ENCODE measurements at places on chromosomes 11 and 22.

DNA sequence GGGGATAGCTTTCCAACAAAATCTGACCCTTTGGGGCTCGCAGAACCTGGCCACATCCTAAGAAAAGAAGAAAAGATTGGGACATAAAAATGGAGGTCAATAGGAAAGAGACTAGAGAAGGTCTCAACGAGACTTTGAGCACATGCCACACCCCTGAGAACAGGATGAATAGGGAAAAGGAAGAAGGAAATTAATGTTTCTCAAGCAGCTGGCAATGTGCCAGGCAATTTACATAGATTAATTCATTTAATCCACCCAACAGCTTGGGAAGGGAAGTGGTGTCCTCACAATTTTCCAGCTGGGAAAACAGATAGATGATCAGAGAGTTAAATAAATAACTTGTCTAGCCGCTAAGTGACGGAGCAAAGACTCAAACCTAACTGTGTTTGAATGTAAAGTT, 50.7 kb downstream of the PAMR1 start:
- DNase-seq = no peak

- no peak for DNase-seq
Observed at GRCh38 chr11:120392314-120392713, 56.1 kb downstream of the ARHGEF12 start.

GRCh38 chr22:48826546-48826945, 1001.1 kb downstream of the BRD1 start:
- DNase-seq = no peak

GRCh38 chr22:38239101-38239761, 33.6 kb downstream of the TMEM184B start:
- no peak for DNase-seq

DNA sequence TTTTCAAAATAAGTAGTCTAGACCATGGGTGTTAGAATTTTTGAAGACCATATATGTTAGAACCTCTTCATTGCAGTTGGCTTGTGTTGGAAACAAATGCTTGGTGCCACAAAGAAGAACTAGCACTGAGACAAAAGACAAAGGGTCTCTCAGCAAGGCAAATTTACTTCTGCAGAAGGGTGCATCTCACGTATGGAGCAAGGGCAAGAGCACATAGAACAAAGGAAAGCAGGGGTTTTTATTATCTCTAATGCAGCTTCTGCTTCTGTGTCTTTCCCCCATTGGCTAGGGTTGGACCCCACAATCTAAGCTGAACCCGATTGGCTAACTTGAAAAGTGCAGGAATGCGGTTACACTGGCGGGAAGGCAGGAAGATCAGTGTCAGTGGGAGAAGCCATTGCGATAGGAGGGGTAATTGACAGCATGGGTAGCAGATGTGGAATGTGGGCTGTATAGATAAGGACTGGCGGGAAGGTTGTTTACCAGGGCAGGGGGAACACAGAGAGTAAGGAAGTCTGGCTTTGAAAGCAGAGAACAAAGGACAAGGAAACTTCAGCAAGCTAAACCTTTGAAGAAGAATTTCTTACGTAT, 9.2 kb upstream of the RBMXL2 start:
- DNase-seq = no peak

GRCh38 chr11:110345743-110346142, 49.3 kb upstream of the RDX start:
- no peak for DNase-seq

GRCh38 chr11:121132211-121132976, 31.4 kb downstream of the TECTA start:
- no peak for DNase-seq

GRCh38 chr11:82195283-82195682, 538.4 kb downstream of the FAM181B start:
- DNase-seq = no peak

GRCh38 chr11:126140926-126141280, 70.5 kb downstream of the RPUSD4 start:
- peak; percentile 26 for DNase-seq

DNA sequence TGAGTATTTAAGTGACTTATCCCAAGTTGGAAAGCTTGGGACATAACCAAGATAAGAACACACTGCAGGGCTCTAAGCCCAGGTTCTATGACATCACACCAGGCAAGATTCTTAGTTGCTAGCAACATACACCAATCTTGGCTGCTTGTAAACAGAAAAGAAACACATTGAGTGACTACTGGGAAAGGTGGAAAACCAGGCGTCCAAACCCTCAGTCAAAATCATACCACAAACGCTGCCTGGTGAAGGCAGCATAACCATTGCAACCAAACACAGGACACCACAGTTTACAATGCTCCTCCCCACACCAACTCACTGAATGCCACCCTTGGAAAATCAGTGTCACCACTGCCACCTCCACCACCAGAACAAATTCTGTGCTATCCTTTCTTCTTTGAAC, 379.9 kb downstream of the TTC28 start:
- DNase-seq = no peak

DNA sequence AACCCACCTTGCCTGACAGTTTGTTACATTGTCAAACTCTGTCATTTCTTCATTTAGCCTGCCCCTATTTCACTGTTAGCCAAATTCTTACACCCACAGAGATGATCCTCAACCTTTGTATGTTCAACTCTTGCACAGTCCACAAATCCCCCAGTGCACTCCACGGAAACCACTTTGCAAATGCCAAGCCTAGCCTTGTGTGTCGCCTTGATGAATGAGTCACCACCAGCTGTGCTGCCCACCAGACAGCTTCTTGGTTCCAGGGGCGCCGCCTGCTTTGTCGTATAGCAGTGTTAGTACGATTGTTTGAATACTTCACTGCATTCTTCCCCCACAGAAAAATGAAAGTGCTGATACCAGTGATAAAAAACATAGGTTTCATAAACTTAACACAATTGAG, 686.3 kb downstream of the NTM start:
- no peak for DNase-seq

GRCh38 chr22:24455039-24455438, 27.6 kb downstream of the ADORA2A start:
- no peak for DNase-seq

GRCh38 chr11:7520981-7521487, 7.2 kb downstream of the PPFIBP2 start:
- no peak for DNase-seq

DNA sequence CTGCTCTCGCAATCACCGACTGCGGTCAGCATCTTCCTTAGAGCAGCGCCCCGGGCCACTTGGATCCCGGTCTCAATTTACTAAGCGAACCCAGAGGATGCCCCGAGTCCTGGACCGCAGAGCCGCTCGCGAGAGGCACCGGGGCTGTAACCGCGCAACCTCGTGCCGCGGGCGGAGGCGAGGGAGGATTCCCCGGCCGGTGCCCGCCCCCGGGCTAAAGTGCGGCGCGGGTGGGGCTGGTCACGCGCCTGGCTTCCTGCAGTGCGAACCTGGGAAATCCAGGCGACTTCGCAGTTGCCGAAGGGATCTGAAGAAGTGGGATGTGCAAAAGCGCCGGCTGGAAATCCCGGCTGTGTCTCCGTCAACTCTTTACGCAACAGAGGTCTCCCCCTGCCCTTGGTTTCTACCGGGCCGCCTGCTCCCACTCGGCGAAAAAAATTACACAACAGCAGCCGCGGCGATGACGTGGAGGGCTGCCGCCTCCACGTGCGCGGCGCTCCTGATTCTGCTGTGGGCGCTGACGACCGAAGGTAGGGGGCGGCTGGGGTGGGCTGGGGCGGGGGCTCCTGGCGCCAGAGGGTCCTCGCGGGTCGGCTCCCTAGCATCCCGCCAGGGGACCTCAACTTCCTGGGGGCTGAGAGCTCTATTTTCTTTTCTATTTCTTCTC, at the start of gene NCR3LG1:
TSS of gene NCR3LG1 (plus strand) at position 291 of the 667 bp plus-strand sequence. CDS start at position 461, 170 bp downstream.
- peak; percentile 43 for DNase-seq

DNA sequence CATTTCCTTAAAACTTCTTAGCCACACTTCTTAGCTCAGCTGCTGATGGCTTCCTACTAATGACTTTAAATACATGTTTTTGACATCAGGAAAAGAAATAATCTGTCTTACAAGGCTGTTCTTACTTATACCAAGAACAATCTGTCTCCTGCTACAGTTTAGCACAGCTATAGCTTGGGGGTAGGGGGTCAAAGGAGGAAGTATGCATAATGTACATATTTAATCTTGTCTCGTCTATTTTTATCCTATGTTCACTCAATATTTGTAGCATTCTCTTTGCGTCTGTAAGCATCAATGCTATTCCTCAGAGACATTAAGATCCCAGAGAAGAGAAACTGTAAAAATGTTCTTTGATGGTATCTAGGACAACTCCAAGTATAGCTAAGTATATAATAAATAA, 96.0 kb downstream of the KIRREL3 start:
- DNase-seq = no peak

DNA sequence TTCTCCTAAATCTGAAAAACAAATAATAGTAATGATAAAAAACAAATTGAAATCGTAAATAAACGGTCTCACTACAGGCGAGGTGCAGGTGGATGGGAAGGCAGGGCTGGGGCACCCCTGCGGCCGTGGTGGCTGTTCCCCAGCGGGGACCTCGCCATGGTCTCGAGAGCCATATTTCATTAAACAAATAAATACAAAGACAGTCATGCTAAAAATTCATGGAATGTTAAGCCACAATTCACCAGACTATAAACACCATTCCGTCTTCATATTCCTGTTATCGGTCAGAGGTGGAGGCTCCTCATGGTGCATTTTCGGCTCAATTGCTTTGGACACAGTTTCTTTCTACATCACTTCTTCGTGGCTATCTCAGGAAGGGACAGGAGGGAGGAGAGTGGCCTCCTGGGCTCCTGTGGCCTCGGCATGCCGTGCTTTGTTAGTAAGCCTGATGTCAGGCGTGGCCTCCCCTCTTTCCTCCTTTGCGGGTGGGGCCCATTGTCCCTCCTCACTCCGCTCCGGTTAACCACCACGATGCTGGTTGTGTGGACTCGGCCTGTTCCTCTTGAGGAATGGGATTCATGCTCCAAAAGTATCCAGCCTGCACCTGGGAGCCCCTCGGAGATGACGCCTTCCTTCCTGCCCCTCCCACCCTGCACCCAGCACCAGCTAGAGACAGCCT, 16.1 kb upstream of the BRSK2 start:
- no peak for DNase-seq

DNA sequence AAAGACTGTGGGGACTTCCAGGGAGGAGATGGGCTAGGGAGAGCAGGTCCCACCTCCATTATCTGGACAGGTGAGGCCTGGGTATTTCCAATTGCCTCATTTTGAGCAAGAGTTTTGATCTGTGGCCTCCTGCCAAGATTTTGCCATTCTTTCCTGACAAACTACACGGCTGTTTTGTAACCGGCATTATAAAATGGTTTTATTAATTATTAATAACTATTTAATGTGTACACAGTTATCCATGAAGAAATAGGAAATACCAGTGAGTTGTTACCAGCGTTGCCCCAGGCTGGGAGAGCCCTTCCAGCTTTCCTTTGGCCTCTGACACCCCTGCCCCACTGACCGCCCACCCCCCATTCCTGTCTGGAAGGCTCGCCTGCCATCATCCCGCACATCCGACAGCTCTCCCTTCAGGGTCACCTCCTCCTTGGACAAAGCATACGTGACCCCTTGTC, 14.9 kb upstream of the SEC14L3 start:
- DNase-seq = no peak

DNA sequence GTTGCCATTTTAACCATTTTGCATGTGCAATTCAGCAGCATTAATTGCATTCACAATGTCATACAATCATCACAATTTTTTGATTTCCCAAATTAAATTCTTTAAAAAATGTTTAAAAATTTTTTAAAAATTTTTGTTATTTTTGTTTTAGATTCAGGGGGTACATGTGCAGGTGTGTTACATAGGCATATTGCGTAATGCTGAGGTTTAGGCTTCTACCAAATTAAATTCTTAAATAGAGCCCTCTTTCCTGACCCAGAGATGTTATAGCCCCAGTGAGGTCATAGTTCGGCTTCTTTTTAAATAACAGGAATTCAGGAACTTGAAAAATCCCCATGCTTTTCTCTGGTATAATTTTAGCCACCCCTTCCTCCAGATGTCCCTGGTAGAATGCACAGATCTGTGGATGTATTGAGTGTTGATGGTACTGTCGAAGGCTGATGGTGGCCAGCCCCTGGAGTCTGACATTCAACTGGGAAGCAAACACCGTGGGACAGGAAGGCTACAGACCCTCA, 11.3 kb upstream of the AMPD3 start:
- no peak for DNase-seq

DNA sequence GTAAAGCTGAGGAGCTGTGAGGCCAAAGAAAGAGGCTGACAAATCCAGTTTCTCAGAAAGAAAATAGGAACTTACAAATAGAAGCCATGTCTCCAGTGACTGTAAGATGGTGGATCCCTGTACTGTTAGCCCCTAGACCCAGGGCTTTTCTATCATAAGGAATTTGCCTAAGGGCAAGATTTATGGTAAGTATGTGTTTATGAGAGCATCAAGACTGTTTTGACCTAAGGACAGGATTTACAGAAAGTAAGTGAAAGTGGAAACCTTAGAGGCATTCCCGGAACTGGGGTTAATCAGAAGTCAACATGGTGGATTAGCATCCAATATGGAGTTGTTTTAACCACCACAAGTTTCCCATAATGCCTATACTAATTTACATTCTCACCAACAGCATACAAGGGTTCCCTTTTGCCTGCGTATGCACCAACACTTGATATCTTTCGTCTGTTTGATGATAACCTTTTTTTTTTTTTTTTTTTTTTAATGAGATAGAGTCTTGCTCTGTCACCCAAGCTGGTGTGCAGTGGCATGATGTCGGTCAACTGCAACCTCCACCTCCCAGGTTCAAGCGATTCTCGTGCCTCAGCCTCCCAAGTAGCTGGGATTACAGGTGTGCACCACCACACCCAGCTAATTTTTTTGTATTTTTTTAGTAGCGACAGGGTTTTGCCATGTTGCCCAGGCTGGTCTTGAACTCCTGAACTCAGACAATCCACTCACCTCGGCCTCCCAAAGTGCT, 40.2 kb downstream of the BIRC2 start:
- DNase-seq = no peak

- DNase-seq = no peak
Observed at GRCh38 chr11:14212986-14213385, 146.0 kb downstream of the RRAS2 start.

DNA sequence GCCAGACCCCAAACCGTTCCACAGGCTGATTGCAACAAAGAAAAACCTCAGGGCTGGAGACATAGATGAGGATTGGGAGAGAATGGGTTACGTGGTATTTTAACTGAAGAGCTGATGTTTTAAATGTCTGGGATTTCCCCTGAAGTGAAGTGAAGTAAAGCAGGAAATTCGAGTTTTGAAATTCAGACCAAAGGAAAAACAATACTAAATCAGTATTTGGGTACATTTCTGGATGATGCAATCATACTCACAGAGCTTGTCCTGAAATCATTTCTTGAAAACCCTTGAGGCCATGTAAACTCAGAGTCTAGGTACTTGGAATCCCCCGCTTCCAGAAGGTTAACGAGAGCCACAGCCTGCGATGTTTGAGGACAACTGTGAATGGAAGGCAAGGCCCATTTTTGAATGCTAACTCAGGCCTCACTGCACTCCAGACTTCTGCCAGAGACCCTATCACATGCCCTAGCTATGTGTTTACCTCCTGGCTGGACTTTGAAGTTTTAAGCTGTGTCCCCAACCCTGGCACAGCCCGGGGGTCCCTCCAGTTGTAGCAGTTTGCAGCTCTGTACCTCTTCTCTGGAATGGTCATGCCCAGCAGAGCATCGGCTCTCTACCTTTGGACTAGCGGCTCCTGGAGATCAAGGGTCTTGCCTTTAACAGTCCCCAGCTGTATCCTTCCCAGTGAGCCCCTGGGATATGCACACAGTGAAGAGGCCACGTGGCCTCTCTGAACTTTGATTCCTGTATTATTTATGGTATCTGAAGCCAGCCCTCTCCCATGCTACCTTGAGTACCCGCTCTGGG, 5.4 kb upstream of the FTH1 start:
- DNase-seq = no peak

GRCh38 chr11:109795234-109795633, 298.0 kb upstream of the ZC3H12C start:
- no peak for DNase-seq
